Stomach (tissue), 19 donors: ENCODE measurements at places on chromosomes 3 and 15. TPM values are rescaled to one million over a fixed set of nuclear protein-coding genes. Genes with fewer than 3 reads are reported as not detected.
A peak's percentile ranks its signal among the peaks of the same experiment; 100 is the strongest.

NLGN1 gene
- 10.3 TPM for total RNA-seq

DNA sequence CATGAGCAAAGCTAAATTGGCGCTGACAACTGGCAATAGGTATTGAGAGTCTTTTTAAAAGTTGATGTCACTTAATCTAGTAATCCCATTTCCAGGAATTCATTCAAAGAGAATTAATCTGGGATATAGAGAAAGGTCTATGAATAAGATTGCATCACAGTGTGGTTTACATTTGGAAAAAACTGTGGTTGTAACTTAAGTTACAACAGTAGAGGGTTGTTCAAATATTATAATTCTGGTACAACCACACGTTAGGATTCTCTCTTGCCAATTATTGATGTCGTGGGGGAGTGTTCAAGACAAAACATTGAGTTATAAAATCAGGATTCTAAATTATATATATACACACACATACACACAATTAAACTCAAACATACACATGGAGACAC is 79.8 kb downstream of the LIPC start:
- no peaks in the 10 kb centered on the region for H3K36me3 ChIP-seq
- H3K27ac ChIP-seq = no peak overlapping the region
- DNase-seq = no peak
- H3K27me3 ChIP-seq = no peaks in the 10 kb centered on the region
- no peak overlapping the region for H3K4me3 ChIP-seq
- no peaks in the 10 kb centered on the region for H3K4me1 ChIP-seq

- DNase-seq = peak; percentile 38
- H3K4me1 ChIP-seq = peaks cover 29% of the 10 kb centered on the region
- no peak overlapping the region for H3K4me3 ChIP-seq
- H3K36me3 ChIP-seq = no peaks in the 10 kb centered on the region
- H3K27me3 ChIP-seq = no peaks in the 10 kb centered on the region
- no peak overlapping the region for H3K27ac ChIP-seq
Observed at GRCh38 chr3:126081618-126082361, 2.1 kb downstream of the SLC41A3 start.

GRCh38 chr3:71784201-71784913 is 591 bp downstream of the PROK2 start:
- H3K27me3 ChIP-seq = peaks cover 11% of the 10 kb centered on the region
- no peaks in the 10 kb centered on the region for H3K36me3 ChIP-seq
- H3K4me3 ChIP-seq = peak overlapping the region; percentile 34
- H3K27ac ChIP-seq = no peak overlapping the region
- DNase-seq = no peak
- peaks cover 13% of the 10 kb centered on the region for H3K4me1 ChIP-seq

GRCh38 chr15:53559364-53560277 is 199.8 kb downstream of the WDR72 start:
- H3K27ac ChIP-seq = no peak overlapping the region
- no peaks in the 10 kb centered on the region for H3K36me3 ChIP-seq
- H3K4me1 ChIP-seq = no peaks in the 10 kb centered on the region

- no peaks in the 10 kb centered on the region for H3K27me3 ChIP-seq
- no peak for DNase-seq
- no peaks in the 10 kb centered on the region for H3K4me1 ChIP-seq
- H3K27ac ChIP-seq = no peak overlapping the region
- no peak overlapping the region for H3K4me3 ChIP-seq
Observed at GRCh38 chr3:72439321-72440183, 408.7 kb downstream of the SHQ1 start.

DNA sequence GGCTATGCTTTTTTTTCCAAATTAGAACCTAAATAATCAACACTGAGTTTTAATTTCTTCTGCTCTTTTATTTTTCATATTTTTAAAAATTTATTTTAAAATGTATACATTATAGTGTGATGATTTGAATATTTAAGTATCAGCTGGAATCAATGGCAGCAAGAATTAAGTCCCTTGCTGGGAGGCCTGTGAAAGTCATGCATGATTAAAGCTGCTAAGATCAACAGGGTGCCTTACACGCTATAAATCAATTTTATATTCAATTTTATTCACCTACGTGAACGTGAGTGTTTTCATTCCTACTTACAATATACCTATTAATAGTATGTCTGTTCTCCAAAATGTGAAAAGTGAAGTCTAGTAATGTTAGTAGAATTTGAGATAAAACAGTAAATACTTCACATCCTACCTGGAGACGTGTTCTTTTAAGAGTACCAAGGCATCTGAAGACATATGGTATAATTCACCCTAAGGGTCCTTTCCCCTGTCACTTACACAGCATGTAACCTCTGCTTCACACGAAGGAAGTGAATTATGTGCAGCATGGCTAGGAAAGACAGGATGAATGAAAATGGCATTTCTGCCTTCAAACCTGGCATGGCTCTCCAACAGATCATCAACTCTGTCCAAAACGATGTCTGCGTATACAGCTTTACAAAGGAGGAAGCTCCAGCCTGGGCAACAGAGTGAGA is 640.4 kb upstream of the ROBO1 start:
- H3K27me3 ChIP-seq = no peaks in the 10 kb centered on the region
- DNase-seq = no peak
- no peak overlapping the region for H3K27ac ChIP-seq
- no peaks in the 10 kb centered on the region for H3K36me3 ChIP-seq
- H3K4me3 ChIP-seq = no peak overlapping the region
- no peaks in the 10 kb centered on the region for H3K4me1 ChIP-seq

GRCh38 chr15:37096558-37097143 is 3.7 kb downstream of the MEIS2 start:
- peaks cover 42% of the 10 kb centered on the region for H3K27me3 ChIP-seq
- no peak for DNase-seq
- peak overlapping the region; percentile 79 for H3K4me3 ChIP-seq
- H3K27ac ChIP-seq = peak overlapping the region; percentile 91

RBP2 gene
- total RNA-seq = not detected

DNA sequence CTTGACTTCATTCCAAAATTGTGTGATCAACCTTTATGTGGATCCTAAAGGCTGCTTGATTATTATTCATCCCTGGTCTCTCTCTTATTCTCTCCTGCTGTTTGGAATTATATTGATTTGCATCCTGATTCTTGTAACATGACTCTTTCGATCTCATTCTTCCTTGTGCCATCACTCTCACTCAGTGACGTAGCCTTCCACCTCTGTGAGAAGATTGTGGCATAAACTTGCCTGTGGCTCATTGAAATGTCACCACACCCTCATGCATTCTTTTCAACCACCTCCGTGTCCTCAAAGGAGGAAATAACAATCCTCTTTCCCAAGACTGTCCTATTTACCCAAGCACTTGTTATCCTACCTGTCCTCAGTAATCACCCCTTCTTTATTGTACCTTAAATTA is 41.3 kb upstream of the GCNT3 start:
- DNase-seq = peak; percentile 55
- H3K4me1 ChIP-seq = no peaks in the 10 kb centered on the region
- H3K4me3 ChIP-seq = no peak overlapping the region
- H3K27me3 ChIP-seq = no peaks in the 10 kb centered on the region
- no peaks in the 10 kb centered on the region for H3K36me3 ChIP-seq

DNA sequence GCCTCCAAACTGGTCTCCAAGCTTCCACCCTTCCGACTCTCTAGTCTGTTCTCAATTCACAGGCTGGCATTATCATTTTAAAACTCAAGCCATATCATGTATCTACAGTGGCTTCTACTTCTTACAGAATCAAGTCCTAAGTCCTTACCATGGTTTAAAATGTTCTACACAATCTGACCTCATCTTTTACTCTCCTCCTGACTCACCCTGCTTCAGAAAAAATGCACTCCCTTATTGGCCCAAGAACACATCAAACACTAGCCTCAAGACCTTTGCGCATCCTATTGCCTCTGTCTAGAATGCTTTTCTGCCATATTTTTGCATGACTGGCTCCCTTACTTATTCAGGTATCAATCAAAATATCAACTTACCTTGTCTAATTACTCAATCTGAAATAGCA is 11.0 kb downstream of the MRPL3 start:
- no peaks in the 10 kb centered on the region for H3K27me3 ChIP-seq
- no peak for DNase-seq
- peaks cover 24% of the 10 kb centered on the region for H3K36me3 ChIP-seq
- H3K27ac ChIP-seq = no peak overlapping the region
- H3K4me3 ChIP-seq = no peak overlapping the region

DNA sequence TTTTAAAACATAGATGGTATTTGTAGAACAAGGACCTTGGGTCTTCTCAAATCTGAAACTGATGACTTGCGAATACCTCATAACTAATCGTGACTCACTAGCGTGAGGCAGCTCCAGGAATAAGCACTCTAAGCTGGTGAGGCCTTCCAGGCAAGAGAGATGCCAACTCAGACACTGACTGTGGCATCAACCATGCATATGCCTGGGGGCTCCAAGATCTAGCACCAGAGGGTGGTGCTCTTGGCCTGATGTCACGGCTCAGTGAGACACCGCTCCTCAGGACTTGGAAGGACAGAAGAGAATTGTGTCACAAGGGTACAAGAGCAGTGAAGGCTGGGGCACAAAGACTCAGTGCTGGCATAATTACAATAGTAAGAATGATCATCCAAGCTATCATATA is 125.0 kb upstream of the TRIM42 start:
- no peak overlapping the region for H3K27ac ChIP-seq
- H3K36me3 ChIP-seq = no peaks in the 10 kb centered on the region
- no peak for DNase-seq
- H3K27me3 ChIP-seq = no peaks in the 10 kb centered on the region
- H3K4me3 ChIP-seq = no peak overlapping the region
- no peaks in the 10 kb centered on the region for H3K4me1 ChIP-seq

- H3K4me1 ChIP-seq = peaks cover 22% of the 10 kb centered on the region
- peak; percentile 98 for DNase-seq
- no peaks in the 10 kb centered on the region for H3K27me3 ChIP-seq
- peak overlapping the region; percentile 83 for H3K27ac ChIP-seq
Observed at GRCh38 chr3:120417272-120417911, 33.4 kb downstream of the FSTL1 start.

GRCh38 chr3:198032039-198032936 is 72.3 kb downstream of the LMLN start:
- no peaks in the 10 kb centered on the region for H3K4me1 ChIP-seq
- no peaks in the 10 kb centered on the region for H3K27me3 ChIP-seq
- no peak overlapping the region for H3K27ac ChIP-seq
- peak; percentile 19 for DNase-seq
- no peak overlapping the region for H3K4me3 ChIP-seq
- H3K36me3 ChIP-seq = peaks cover 31% of the 10 kb centered on the region

- H3K4me3 ChIP-seq = no peak overlapping the region
- H3K36me3 ChIP-seq = no peaks in the 10 kb centered on the region
- no peak for DNase-seq
- H3K4me1 ChIP-seq = no peaks in the 10 kb centered on the region
- no peak overlapping the region for H3K27ac ChIP-seq
- H3K27me3 ChIP-seq = no peaks in the 10 kb centered on the region
Observed at GRCh38 chr3:150494411-150494977, 51.8 kb downstream of the SERP1 start.

GRCh38 chr3:37803726-37804469 is 57.8 kb upstream of the CTDSPL start:
- H3K36me3 ChIP-seq = peaks cover 14% of the 10 kb centered on the region
- peaks cover 10% of the 10 kb centered on the region for H3K4me1 ChIP-seq

DNA sequence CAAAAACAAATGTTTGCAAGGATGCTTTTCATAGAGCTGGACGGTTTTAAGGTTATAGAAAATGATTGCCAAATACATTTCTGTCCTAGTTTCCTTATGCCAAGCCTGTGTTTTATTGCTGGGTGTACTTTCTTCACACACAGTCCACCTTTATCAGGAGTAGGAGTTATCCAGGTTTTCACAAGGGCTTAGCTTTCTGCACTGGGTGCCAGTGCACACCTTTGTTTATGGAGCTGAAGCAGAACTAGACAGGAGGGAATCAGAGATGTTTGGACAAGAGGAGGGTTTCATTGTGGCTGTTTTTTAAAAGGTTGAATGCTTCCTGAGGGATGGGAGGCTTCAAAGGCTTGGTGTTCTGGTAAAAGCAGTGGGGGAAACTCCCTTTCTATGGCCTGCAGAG is 29.5 kb upstream of the FAM3D start:
- peak overlapping the region; percentile 66 for H3K27ac ChIP-seq
- peak; percentile 49 for DNase-seq
- no peak overlapping the region for H3K4me3 ChIP-seq
- H3K27me3 ChIP-seq = no peaks in the 10 kb centered on the region

DNA sequence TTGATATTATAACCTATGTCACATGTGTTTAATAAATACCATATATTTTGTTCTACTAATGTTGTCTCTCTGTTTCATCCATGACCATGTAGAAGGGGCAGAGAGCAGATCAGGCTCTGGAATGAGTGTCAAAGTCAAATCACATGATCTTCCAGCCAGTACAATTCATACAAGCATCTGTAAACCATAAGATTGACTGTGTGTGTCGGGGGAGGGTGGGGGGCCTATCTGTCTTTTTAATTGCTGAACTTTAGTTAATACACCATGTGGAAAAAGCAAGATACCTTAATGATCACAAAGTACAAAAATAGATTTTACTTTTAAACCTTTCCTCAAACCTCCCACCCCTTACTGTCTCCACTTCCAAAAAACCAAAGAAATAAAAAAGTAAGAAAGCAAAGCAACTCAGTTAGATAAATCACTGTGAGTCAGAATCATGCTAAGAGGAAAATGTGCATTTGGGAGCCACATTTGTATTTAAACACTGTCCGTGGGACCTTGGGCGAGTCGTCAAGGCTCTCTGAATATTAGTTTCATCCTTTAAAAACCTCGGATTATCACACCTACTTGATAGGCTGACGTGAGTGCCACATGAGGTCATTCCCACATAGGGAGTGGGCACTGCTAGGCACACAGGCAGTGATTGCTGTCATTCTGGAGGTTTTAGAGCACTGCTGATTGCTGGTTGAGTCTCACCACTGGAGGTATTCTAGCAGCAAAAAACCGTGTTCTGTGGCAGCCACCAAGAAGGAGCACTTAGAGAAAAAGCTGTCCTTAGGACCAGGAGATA is 21.0 kb upstream of the POLR2M start:
- no peaks in the 10 kb centered on the region for H3K36me3 ChIP-seq
- no peak for DNase-seq
- H3K27ac ChIP-seq = peak overlapping the region; percentile 57
- H3K4me3 ChIP-seq = no peak overlapping the region
- no peaks in the 10 kb centered on the region for H3K27me3 ChIP-seq
- H3K4me1 ChIP-seq = peaks cover 34% of the 10 kb centered on the region
